ENCODE measurements at places on chromosomes 3 and 15. TPM values are rescaled to one million over a fixed set of nuclear protein-coding genes. Genes with fewer than 3 reads are reported as not detected.

DNA sequence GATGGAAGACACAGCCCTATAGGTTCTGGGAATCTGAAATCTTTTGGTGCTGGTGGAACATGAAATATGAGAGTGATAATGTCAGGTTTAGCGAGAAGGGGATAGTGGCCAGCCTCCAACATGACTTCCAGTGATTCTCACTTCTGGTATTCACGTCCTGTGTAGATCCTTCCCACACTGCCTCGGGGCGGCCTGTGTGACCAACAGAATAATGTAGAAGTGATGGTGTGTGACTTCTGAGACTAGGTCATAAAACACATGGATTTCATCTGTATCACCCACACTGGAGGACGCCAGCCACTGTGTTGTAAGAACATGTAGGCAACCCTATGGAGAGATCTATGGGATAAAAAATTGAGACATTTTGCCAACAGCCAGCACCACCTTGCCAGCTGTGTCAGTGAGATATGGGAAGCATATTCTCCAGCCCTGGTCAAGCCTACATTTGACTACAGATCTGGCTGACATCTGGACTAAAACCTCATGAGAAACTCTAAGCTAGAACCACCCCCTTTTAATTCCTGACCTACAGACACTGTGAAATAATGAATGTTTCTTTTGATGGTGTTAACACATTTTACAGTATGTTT lies 25.5 kb upstream of the NUDT16 start:
- DNase-seq: no peak

DNA sequence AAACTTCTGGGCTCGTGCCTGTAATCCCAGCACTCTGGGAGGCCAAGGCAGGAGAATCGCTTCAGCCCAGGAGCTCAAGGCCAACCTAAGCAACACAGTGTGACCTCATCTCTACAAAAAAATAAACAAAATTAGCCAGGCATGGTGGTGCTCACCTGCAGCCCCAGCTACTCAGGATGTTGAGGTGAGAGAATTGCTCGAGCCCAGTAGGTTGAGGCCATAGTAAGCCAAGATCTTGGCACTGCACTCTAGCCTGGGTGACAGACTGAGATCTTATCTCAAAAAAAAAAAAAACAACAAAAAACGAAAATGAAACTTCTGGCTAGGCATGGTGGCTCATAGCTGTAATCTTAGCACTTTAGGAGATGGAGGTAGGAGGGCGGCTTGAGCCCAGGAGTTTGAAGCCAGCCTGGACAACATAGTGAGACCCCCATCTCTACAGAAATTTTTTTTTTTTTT lies 53.7 kb downstream of the PIK3CB start:
- DNase-seq: no peak

- no peak for DNase-seq
Measured at GRCh38 chr3:151290673-151291072, 12.3 kb upstream of the P2RY14 start.

- DNase-seq: no peak
Measured at GRCh38 chr15:69767191-69767590, 314.6 kb downstream of the RPLP1 start.

- DNase-seq: no peak
Measured at GRCh38 chr15:25971053-25971452, 107.9 kb upstream of the ATP10A start.

Gene SLC22A14
- 0.13 TPM for polyA plus RNA-seq

Gene ABHD17C
- 4.6 TPM for polyA plus RNA-seq

Gene SPINT1
- polyA plus RNA-seq: 0.37 TPM

Gene WNT5A
- 27.8 TPM for polyA plus RNA-seq

All from muscle of arm (tissue), 14 donors.